ENCODE measurements at places on chromosomes 5 and 9.

DNA sequence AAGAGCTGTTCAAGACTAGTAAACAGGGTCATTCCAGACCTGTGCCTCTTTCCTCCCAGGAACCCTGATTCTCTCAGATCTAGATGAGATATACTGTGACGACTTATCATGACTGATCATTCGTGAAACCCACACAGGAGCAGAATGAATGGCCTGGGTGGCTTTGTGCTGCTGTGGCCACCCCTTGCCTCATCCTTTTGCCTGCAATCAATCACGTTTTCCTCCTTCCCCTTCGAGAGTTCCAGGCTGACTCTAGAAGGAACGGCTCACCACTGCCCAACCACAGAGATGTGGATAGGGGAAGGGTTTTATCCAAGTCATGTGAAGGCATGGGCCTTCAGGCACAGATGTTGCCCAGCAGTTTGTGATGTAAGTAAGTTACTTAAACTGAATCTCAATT lies 5.8 kb downstream of the ANXA6 start:
- peak; percentile 30 for DNase-seq

GRCh38 chr9:110954822-110955291 lies 83.4 kb downstream of the LPAR1 start:
- DNase-seq: no peak

DNA sequence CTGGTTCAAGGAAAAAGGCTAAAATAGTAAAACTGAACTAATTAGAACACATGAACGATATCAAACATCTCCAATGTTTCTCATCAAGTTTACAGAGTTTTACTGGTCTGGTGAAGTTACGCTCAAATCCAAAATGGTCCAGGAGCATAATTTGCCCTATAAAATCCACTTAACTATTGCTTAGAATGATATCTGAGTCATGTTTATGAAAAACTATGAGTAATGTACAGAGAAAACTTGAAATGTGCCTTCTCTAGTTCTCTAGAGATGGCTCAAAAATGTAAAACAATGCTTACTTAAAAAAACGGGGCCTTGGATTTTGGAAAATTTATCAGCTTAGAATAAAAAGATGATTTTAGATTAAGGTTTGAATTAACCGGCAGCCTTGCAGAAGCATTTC lies 108.1 kb downstream of the FBXW11 start:
- DNase-seq: no peak

GRCh38 chr9:92325991-92326500 lies 293 bp downstream of the CENPP start:
- DNase-seq: no peak

GRCh38 chr9:96461336-96461735 lies 11.4 kb downstream of the HABP4 start:
- DNase-seq: no peak

- DNase-seq: no peak
These were observed 20.7 kb upstream of the GRPEL2 start for GRCh38 chr5:149324641-149325040.

- no peak for DNase-seq
These were observed 331.9 kb upstream of the GRIA1 start for GRCh38 chr5:153158608-153159007.

GRCh38 chr5:89869346-89869745 lies 540.2 kb downstream of the CETN3 start:
- no peak for DNase-seq

DNA sequence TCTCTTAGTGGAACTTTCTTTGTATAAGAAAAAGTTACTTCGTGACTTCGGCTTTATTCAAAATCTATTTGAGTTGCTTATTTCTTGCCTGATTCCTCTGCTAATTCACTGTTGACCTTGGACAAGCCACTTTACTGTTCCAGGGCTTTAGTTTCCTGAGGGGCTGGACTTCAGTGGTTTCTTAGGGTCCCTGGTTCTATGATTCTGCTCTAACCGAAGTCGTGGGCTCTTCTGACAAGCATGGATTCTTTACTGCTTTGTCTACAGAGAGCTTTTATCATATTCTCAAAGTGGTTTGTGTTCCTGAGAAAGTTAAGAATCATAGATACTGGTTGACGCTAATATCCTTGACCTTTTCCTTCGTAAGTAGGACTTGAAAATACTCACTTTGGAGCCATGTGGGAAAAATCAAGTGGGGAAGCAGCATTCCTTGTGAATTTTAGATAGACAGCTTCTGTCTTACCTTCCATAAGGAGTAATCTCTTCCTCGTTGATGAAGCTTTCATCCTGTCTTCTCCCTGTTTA lies 21.1 kb downstream of the EXOSC2 start:
- DNase-seq: no peak

GRCh38 chr9:136482046-136482792 lies 621 bp downstream of the SEC16A start:
- no peak for DNase-seq

GRCh38 chr5:98641671-98642070 lies 131.8 kb upstream of the RGMB start:
- no peak for DNase-seq

GRCh38 chr5:73938280-73938937 lies 312.4 kb downstream of the ARHGEF28 start:
- DNase-seq: no peak

DNA sequence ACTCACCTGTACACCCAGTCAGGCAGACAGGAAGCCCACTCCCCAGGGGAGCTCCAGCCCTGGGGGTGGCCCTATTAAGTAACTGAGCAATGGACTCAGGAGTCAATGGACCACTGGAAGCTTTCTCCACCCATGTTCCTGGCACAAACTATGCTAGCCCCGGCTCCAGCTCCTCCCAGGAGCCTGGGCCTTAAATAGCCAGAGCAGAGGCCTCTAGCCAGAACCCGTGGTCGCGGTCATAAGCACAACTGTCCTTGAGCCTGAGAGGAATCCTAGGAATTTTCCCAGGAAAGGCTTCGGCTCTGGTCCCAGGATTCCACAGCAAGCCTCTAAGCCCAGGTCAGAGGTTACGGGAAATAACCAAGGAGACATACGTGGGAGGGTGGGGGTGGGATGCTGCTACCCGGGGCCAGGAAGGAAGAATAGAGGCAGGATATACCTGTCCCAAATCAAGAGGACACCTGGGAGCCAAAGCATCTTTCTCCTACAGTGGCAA lies 5.5 kb downstream of the SEPTIN8 start:
- DNase-seq: no peak

GRCh38 chr9:114629563-114630090 lies 18.5 kb downstream of the TMEM268 start:
- no peak for DNase-seq

- DNase-seq: peak; percentile 20
These were observed at the start of gene VLDLR for GRCh38 chr9:2621722-2622460. VLDLR (plus strand) TSS chr9:2621787; CDS start chr9:2622190, 403 bp downstream.

GRCh38 chr5:88657136-88657535 lies 225.8 kb downstream of the MEF2C start:
- DNase-seq: no peak

DNA sequence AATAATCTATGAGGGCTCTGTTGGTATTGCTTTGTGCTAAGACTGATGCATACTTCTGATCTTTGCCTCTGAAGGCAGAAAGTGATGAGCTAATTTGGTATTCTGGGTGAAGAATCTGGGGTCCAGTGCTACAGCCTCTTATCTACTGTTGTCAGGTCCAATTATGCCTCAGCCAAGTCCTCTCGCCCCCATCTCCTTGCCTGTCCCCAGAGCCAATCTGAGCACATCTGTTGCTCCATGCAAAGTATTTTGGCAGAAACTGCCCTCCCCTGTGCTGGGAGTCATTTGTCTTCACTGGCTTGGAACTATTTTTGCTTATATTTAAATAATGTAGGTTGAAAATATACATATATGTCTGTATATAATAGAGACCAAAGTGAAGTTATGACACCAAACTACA lies 23.4 kb downstream of the LSM11 start:
- no peak for DNase-seq

- no peak for DNase-seq
These were observed 478.9 kb downstream of the PSAT1 start for GRCh38 chr9:78775696-78776295.

GRCh38 chr5:27038476-27038875 lies at the start of gene CDH9:
CDH9 (minus strand) TSS chr5:27038586; CDS start chr5:26988333, 50,253 bp downstream.
- DNase-seq: no peak

- no peak for DNase-seq
These were observed 240.8 kb upstream of the ZNF462 start for GRCh38 chr9:106622164-106622487.

GRCh38 chr9:135080286-135081263 lies 6.9 kb upstream of the OLFM1 start:
- no peak for DNase-seq

GRCh38 chr5:16975950-16976624 lies 40.0 kb upstream of the MYO10 start:
- no peak for DNase-seq

DNA sequence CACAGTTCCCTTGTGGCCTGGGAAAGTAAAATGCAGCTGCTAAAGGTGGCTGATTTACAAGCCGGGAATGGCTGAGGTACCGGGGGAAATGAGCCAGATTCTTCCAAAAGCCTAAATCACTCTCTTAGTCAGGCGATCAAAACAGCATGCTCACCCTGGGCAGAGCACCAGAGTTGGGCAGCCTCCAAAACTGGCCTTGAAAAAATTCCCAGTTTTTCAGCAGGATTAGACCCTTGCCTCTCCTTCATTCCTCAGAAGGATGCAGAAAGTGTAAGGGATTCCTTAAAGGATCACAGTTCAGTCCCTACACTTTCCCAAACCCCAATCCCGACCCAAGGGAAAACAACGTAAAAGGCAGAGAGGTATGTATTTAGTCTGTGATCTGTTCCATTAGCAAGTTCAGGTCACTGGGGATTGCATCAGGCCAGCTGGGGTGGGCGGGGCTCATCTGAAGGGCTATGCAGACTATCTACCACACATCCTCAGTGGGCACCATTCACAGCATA lies 16.9 kb downstream of the TMEM174 start:
- no peak for DNase-seq

GRCh38 chr5:2921176-2921575 lies 169.7 kb upstream of the IRX2 start:
- no peak for DNase-seq

- no peak for DNase-seq
These were observed 27.7 kb upstream of the GAS1 start for GRCh38 chr9:86975036-86975435.

- no peak for DNase-seq
These were observed 141.6 kb upstream of the IL12B start for GRCh38 chr5:159471904-159472303.

DNA sequence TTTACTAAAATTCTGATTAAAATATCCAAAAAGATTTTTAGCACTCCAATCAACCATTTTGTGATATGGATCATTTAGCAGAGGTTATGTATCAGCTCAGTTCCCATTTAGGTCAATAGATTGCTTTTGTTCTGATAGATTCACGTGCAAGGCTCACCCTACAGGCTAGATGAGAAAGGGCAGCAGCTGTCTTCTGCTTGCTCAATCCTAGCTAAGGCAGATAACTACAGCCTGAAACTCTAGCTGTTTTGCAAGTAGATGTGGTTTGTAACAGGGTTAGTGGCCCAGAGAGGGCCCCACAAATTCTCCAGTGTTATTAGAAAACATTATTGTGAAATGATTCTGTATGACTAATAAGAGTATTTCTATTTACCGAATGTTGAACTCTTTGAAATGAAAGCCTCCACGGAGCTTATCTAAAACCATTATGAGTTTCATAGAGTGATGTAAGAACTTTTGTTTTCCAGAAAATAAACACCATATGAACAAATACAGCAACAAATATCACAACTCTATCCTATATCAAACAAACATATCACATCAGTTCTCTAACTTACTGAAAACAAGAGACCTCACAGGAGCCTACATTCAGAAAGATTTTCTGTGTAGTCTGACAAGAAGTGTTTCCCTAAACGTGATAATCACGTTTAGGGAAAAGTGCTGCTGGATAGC lies 841.9 kb upstream of the ACO1 start:
- DNase-seq: no peak

DNA sequence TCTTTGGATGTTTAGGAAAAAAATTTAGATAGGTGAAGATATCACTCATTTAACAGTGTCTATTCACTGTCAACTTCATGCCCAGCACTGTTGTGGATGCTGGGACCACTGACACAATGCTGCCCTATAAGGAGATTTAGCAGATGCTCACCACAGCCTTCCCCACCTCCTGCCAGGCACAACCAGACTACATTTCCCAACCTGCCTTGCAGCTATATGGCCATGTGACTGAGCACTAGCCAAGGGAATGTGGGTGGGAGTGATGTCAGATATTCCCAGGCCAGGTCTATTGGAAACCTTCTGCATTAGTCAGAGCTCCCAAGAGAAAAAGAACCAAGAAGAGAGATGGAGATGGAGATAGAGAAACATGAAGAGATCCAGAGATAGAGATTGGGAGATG lies 302.6 kb upstream of the TAS2R1 start:
- no peak for DNase-seq

DNA sequence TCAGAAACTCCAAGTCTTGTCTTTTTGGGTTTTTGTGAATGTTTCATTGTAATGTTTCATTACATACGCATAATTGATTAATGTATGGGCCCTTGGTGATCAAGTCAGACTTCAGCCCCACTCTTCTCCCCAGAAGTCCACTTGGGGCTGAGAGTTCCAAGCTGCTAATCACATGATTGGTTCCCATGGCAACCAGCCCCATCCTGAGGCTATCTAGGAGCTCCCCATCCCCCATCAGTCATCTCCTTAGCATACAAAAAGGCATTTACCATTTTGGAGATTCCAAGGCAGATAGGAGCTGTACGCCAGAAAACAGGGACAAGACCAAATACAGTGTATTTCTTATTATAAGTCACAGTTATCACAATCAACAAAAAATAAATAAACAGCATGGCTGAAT lies 22.9 kb upstream of the SYK start:
- DNase-seq: no peak

DNA sequence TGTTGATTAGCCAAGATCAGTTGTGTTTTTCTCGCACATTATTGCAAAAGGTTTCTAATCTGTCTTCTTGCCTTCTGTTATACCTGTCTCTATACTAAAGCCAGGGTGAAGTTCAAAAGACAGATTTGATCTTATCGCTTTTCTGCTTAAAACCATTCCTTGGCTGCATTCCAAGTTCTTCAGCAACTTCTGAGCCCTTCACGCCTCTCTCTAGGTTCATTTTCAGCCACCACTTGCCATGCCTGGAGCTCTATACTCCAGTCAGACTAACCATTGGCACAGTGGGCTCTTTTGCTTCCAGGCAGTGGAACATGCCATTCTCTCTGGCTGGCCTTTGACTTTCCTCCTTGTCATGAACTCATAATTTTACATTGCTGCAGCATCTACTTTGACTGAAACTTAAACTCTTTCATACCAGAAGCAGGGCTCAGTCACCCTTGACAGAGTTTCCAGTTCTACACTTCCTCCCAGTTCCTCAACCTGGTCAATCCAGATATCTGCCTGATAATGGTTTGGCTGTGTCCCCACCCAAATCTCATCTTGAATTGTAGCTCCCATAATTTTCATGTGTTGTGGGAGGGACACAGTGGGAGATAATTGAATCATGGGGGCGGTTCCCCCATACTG lies 114.4 kb downstream of the SLC12A2 start:
- DNase-seq: no peak
